HT-29 (cell line): ENCODE measurements at places on chromosomes 3 and 15. TPM values are rescaled to one million over a fixed set of nuclear protein-coding genes. Genes with fewer than 3 reads are reported as not detected.

Gene CPNE9
- 0.36 TPM in 1 of 2 replicates, not detected in the other for total RNA-seq

Gene DNAH12
- total RNA-seq, result 0.05 TPM in 1 of 2 replicates, not detected in the other

Gene SNX22
- total RNA-seq, result 0.03 and 0.18 TPM in 2 replicates

Gene SYNPR
- not detected in 2 replicates for total RNA-seq
